ENCODE measurements at places on chromosomes 11 and 22.

GRCh38 chr11:72829178-72829577 lies 15.0 kb downstream of the ATG16L2 start:
- no peak for DNase-seq

GRCh38 chr11:130400781-130401483 lies 27.5 kb downstream of the ADAMTS8 start:
- no peak for DNase-seq

- DNase-seq, result no peak
These were observed 131.7 kb downstream of the VPREB1 start for GRCh38 chr22:22376352-22376706.

DNA sequence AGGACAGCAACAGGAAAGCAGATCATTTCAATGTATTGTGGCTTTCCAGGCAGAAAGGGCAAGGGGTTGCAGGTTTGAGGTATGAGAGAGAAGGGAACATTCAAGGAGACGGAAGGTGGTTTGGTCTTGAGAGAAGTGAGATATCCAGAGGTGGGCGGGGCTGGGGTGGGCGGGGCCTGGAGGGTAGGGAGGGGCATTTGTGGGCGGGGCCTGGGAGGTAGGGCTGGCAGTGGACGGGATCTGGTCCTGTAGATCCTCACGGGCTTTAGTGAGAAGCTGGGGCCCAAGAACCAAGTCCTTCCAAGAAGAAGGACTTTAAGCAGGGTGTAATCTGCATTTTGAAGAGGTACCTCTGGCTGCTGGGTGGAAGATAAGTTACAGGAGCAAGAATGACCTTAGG lies 199.2 kb downstream of the MN1 start:
- no peak for DNase-seq

GRCh38 chr11:112785719-112786118 lies 175.5 kb upstream of the NCAM1 start:
- no peak for DNase-seq

GRCh38 chr11:68891351-68891948 lies 12.2 kb downstream of the MRPL21 start:
- DNase-seq, result no peak

DNA sequence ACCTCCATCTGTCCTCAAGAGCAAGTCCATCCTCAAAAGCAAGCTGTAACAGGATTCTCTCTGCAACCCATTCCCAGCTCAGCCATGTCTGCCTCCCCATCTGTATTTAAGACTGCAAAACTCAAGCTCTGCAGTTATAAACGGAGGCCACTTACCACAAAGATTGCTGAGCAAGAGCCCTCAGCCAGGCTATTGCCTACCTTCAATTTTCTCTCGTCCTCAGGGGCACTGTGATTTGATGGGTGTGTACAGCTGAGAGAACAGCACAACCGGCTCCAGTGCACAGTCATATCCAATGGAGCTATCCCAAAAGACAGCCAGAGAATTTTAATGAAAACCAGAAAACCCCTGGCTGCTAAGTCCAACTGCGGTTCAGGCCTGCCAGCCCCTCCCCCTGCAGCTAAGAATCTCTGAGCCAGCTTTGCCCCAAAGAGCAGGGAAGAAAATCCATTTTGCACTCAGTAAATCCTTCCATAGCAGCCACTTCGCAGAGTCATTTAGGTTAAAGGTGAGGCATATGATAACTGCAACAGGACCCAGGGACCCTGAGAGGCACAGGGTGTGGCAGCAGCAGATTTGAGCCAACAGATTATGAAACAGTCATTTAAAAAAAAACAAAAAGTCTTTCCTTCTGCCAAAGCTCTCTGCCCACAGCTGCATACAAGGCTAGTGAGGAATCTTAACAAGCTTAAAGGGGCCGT lies 37.6 kb downstream of the RAB30 start:
- DNase-seq, result peak; percentile 47

DNA sequence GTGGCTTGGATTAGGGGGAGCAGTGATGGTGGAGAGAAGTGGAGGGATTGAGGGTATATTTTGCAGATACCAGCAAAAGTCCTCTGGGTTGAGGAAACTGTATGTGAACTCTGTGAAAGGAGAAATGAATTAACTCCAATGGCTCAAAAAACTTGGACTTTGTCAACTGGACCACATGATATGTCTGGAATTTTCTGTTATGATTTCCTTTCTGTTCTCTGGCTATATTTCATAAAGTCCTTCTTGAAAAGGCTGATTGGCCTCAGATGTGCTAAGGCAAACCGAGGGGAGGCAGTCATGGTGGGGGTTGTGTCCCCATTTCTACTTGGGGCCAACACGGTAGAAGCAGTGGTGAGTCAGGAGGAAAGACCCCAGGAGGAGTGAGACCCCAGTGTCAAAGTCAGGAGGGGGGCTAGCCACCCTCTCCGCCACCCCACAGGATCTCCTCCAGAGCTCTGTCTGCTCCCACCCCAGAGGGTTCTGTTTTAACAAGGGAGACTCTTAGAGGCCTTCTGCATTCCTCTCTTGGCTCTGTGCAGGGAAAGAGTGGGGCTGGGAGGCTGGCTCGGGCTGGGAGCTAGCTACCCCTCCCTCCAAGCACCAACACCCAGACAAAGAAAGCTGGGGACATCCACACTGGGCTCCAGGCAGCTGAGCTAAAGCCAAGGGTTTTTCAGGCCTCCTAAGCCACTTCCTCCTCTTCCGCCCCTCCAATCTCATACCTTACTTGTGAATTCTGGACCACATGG lies 13.8 kb downstream of the CHRDL2 start:
- no peak for DNase-seq

GRCh38 chr11:35812828-35813227 lies 131.0 kb upstream of the LDLRAD3 start:
- no peak for DNase-seq

GRCh38 chr11:103397369-103397768 lies 288.1 kb downstream of the DYNC2H1 start:
- no peak for DNase-seq

- DNase-seq, result peak; percentile 83
These were observed 2.8 kb upstream of the UPK2 start for GRCh38 chr11:118953265-118953664.

DNA sequence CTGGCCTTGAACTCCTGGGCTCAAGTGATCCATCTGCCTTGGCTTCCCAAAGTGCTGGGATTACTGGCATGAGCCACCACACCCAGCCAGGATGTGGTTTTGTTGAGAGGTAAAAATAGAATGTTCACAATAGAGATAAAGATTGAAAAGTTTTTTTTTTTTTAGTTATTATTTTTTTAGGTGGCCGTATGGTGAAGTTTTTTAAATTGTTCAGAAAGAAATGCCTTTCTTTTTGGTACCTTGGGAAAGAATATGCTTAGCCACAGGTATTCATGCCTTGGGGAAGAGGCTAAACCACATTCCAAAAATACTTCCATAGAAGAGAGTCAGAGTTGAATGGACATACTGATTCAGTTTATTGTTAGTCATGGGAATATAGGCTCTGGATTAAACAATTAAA lies 143.4 kb downstream of the C11orf91 start:
- DNase-seq, result no peak

Data from occipital lobe (tissue), 3 donors.